ENCODE measurements at places on chromosomes 11 and 22.

DNA sequence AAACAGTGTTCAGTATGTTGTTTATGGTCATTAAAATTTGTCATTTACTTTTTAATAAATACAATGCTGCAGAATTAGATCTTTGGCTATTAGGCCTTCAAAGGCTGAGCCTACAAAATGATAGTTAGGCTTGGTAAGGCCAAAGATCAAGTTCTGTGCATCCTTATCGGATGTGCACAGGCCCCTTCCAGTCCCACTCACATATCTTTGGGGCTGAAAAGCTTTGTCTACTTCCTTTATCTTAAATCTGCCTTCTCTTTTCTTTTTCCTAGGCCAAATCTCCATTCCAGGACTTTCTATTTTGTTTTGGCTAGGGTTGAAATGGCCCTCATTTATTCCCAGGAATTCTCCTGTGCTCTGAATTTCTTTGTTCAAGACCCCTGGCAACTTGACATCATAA lies 3.4 kb upstream of the GLB1L2 start:
- DNase-seq: no peak

DNA sequence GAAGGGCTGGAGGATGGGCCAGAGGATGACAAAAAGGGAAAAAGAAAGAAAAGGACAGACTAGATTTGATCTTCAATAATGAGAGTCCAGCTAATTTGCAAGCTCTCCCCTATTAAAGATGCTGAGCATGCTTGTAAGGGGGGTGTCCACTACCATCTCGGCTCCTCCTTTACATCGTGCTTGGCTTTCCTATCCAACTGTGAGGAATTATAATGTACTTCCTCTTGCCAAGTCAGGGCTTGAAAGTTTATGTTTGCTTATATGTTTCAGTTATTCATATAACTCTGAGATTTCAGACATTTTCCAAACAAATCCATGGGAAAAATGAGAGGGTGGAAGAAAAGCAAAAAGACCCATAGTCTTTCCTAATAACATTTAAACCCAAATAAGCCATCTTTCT lies 387.1 kb downstream of the METTL15 start:
- no peak for DNase-seq

- no peak for DNase-seq
These were observed 7.4 kb downstream of the MMP7 start for GRCh38 chr11:102523189-102523570.

- DNase-seq: no peak
These were observed 22.8 kb downstream of the PPARA start for GRCh38 chr22:46173152-46173551.

DNA sequence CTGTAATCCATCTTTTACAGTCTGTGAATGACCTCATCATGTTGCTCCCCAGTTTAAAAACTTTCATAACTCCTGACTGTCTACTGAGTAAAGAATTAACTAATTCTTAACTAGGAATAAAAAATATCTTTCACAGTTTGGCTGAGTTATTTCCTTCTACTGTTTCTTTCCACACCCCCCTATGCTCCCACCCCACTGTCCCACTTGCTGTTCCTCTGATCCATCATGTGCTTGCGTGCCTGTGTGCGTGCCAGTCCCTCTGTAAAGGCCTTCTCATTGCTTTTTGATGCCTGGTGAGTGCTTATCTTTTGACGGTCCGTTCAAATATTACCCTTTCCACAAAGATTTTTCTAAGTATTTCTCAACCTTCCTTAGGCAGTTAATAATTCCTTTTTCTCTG lies 55.6 kb downstream of the ATG16L2 start:
- no peak for DNase-seq

DNA sequence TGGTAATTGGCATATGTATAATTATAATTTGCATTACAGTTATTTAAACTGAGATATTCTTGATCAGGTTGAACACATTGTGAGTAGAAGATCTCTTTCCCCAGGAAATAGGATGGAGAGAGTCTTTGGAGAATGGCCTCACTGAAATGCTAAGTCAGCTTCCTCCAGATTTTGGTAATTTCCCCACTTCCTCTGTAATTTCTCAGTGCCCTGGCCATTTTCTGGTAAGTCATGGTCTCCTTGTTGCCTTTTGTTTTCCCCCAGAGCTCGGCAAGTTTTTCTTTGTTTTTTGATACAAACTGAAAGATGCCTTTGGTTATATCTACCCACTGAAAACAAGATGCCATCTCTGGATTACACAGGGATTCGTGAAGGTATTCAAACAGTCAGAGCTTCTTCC lies 12.8 kb upstream of the FBXO3 start:
- no peak for DNase-seq

GRCh38 chr11:132977241-132977640 lies 555.1 kb downstream of the OPCML start:
- DNase-seq: no peak

GRCh38 chr11:68688881-68689280 lies 4.5 kb downstream of the GAL start:
- no peak for DNase-seq

- no peak for DNase-seq
These were observed 132.2 kb downstream of the NAV2 start for GRCh38 chr11:19844806-19845205.

DNA sequence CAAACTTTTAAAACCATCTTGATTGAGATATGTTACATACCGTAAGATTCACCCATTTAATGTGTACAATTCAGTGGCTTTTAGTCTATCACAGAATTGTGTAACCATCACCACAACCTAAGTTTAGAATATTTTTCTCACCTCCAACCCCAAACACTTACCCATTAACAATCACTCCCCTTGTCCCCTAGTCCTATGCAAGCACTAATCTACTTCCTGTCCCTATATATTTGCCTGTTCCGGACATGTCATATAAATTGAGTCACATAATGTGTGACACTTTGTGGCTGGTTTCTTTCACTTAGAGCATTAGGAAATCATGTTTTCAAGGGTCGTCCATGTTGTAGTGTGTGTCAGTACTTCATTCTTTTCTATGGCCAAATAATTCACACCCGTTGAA lies 38.8 kb downstream of the RASSF10 start:
- DNase-seq: no peak

DNA sequence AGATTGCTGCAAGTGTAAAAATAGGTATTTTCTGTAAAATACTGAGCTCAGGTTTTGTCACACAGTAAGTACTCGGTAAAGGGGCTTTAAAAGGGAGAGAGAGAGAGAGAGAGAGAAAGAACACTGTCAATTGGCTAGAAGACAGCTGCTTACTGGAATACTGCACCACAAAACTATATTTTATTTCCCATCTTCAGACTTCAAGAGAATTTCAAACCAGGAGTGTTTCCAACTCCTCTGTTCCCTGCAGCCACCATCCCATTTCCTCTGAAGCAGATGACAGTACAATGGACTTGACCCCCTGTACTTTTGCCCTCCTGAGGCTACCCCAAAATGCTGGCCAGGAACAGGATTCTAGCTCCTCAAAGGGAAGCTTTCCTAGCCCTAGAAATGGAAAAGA lies 89.7 kb downstream of the RELT start:
- DNase-seq: no peak

GRCh38 chr22:31241936-31242335 lies 29.8 kb downstream of the LIMK2 start:
- DNase-seq: no peak

DNA sequence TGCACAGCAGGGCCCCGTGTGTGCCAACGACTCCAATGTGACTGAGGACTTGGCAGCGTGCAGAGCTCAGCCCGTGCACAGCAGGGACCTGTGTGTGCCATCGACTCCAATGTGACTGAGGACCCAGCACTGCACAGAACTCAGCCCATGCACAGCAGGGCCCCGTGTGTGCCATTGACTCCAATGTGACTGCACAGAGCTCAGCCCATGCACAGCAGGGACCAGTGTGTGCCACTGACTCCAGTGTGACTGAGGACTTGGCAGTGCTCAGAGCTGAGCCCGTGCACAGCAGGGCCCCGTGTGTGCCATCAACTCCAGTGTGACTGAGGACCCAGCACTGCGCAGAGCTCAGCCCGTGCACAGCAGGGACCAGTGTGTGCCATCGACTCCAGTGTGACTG lies 347.8 kb upstream of the B3GAT1 start:
- DNase-seq: no peak

- no peak for DNase-seq
These were observed 62.0 kb downstream of the INSC start for GRCh38 chr11:15176646-15177163.

DNA sequence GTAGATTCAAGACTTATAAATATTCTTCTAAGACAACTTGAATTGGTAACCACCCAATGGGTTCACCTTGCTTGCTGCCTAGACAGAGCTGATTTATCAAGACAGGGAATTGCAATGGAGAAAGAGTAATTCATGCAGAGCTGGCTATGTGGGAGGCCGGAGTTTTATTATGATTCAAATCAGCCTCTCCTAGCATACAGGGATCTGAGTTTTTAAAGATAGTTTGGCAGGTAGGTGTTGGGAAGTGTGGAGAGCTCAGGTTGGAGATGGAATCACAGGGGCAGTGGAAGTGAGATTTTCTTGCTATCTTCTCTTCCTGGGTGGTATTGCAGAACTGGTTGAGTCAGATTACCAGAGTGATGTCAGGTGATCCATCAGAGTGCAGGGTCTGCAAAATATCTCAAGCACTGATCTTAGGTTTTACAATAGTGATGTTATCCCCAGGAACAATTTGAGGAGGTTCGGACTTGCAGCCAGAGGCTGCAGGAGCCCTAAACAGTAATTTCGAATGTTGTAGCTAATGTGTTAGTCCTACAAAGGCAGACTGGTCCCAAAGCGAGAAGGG lies 1448.6 kb upstream of the RAG2 start:
- no peak for DNase-seq

- DNase-seq: no peak
These were observed 31.7 kb upstream of the KRTAP5-6 start for GRCh38 chr11:1665313-1665712.

DNA sequence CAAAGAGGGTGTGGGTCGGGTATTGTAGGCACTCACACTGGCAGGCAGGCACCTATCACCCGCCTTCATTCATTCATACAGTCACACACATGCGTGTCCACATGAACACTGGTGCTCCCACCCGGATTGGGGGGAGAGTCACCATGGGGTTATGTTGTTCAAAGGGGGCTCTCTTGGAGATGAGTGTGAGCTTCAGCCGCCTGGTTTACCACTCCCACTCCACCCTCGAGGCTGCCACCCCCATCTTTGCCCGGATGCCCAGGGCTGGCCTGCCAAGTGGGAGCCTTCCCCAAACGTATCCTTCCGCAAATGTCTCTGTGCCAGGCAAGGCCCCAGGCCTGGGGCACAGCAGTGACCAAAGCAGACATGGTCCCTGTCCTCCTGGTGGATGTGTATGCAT lies 22.6 kb downstream of the MRGPRD start:
- no peak for DNase-seq

DNA sequence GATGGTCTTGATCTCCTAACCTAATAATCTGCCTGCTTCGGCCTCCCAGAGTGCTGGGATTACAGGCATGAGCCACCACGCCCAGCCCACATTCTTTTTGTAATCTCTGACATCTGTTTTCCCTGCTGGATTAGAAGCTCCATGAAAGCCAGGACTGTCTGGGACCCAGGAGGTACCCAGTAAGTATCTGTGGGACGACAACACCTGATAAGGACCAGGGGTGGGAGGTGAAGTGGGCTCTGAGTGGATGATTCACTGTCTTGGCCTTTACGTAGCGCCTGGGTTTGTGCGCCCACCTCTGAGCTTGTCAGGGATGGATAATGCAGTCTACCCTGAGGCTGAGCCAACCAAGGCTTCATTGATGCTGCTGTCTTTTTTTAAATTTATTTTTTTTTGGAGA lies 118.8 kb downstream of the ABTB2 start:
- DNase-seq: no peak

DNA sequence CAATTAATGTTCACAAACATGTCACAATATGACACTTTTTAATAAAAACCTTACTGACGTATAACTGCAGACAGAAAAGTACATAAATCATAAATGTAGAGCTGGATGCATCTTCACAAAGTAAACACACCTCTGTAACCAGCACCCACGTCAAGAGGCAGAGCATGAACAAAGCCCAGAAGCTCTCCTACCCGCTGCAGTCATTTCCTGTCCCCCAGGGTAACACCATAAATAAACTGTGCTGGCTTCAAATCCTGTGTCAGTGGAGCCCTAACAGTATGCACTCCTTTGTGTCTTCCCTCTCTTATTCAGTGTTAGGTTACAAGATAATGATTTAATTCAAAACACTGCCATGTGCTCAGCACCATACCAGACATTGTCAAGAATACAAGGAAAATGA lies 5.7 kb downstream of the SYT13 start:
- DNase-seq: no peak

GRCh38 chr11:78345450-78345849 lies 72.2 kb downstream of the GAB2 start:
- DNase-seq: no peak

DNA sequence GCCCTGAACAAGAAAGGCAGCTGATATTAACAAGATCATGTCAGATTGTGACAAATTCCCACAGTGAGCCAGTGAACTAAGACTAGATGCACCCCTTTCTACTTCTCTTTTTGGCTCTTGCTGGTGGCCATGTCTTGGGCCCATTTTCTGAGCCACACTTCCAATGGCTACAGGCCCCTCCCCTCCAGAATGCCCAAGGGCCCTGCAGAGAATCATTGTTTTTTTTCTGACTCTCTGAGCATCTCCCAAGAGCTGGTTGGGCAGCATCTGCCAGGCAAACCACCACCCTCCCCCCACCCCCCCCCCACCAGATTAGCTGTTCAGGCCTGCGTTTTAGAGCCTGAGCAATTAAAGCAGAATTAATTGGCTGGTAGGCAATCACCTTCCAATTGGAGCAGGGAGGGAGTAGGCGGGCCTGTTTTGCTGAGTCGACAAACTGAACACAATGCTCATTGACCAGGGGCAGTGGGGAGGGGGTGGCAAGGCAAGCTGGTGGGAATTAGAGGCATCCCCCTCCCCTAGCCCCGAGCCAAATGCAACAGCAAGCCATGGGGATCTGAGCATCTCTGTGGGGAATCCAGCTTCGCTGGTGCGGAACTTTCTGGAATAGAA lies 541.4 kb downstream of the MN1 start:
- DNase-seq: no peak

DNA sequence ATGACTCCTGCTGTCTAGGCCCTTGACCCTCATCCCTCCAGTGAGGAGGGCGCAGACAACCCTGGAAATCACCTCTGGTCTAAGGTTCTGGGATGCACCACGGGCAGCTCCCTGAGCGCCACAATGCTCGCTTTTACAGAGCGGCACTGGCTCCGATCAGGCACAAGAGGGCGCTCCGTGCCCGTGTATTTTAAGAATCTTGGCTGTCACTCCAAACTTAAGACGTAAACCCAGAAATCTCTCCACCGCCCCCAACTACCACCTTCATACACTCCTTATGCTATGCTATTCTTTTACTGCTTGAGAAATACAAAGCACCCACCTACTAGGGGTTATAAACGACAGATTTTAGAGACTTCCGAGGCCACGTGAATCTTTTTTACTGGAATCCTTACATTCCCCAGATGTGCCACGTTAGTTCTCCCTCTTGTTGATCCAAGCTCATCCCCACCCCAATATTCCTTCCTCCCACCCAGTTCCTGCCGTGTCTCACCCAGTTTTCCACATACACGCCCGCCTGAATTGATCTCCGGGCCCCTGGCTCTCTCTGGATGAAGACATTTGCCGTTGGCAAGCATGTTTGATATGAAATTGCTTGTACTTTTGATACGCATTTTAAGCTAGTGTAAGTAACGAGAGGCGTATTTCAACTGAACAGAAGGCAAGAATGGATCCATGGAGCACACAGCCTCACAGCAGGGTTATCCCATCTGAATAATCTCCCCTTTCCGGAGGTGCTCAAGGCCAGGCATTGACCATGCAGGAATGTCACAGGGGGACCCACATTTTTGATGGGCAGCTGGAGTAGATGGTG lies 453.5 kb downstream of the OPCML start:
- no peak for DNase-seq

Data from D721Med (cell line).